ENCODE measurements at places on chromosomes 1 and 21.

DNA sequence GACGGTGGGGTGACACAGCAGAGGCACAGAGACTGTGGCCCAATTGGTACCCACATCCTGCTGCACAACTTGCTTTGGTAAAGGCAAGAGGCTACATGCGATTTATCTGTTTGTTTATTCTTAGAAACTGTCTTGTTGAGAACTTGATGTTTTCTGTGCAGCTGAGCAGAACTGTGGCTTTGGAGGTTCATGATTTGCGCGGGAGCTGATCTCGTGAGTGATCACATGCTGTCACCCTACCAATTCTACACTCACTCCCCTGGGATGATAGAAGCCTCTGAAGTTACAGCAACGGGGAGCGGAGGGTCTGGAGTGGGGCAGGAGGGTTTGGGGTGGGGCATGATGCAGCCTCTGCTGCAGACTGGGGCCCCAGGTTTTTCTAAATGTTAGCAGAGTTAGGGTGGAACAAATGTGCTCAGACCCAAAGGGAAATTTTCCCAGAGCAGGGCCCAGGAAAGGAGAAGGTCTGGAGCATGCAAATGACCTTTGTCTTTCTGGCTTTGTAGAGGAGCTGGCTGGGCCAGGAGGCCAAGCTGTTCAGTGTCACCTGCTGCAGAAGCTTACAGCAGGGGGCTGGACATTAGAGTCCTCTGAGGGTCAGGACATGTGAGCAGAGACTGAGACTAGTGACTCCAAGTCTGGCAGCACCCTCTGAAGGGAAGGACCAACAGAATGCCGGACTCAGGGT lies 83.6 kb downstream of the GRIK3 start:
- no peak for DNase-seq

DNA sequence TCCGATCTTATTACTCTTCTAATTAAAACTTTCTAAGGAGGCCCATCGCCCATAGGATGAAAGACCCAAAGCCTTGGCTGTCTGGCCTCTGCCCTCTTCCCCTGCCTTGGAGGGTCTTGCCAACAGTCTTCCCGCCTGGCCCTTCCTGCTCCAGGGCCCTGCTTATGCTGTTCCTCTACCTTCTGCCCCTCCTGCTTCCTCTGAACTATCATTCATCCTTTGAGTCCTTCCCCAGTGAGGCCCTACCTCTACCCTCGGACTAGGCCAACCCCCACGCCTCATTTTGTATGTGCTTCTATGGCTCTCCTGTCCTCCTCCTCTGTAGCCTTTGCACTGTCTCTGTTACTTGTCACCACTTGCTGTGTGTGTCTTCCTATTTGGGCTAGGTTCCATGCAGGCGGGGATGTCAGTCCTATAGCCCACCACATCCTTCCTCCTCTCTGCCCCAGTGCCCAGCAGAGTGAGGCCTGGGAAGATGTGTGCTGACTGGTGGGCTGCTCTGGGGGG lies 5.4 kb downstream of the RUSC1 start:
- DNase-seq, result no peak

GRCh38 chr1:66330722-66331141 lies 203.2 kb upstream of the SGIP1 start:
- DNase-seq, result peak; percentile 77

DNA sequence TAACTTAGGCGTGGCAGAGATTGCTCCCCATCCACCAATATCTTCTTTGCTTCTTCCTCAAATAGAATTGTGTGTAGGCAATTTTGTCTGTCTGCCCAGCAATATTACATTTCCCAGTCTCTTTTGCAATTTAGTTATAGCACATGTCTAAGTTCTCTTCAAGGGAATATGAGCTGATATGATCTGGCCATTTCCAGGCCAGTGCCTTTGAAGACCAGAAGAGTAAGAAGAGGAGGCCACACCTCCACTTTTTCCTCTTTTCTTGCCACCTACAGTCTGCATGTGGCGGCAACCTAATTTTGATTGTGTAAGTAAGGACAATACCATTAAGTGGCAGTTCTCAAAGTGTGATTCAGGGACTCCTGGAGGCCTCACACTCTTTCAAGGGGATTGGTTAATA lies 6.3 kb upstream of the RSBN1 start:
- no peak for DNase-seq

- DNase-seq, result no peak
These were observed 21.3 kb downstream of the FAM20B start for GRCh38 chr1:179046808-179047635.

- no peak for DNase-seq
These were observed 23.4 kb downstream of the ZNF281 start for GRCh38 chr1:200386416-200386815.

- DNase-seq, result no peak
These were observed 2.1 kb upstream of the FTCD start for GRCh38 chr21:46157396-46157986.

- DNase-seq, result no peak
These were observed 13.3 kb downstream of the TRIM46 start for GRCh38 chr1:155186794-155187455.

- peak; percentile 85 for DNase-seq
These were observed 35.0 kb upstream of the JAK1 start for GRCh38 chr1:65001231-65001792.

DNA sequence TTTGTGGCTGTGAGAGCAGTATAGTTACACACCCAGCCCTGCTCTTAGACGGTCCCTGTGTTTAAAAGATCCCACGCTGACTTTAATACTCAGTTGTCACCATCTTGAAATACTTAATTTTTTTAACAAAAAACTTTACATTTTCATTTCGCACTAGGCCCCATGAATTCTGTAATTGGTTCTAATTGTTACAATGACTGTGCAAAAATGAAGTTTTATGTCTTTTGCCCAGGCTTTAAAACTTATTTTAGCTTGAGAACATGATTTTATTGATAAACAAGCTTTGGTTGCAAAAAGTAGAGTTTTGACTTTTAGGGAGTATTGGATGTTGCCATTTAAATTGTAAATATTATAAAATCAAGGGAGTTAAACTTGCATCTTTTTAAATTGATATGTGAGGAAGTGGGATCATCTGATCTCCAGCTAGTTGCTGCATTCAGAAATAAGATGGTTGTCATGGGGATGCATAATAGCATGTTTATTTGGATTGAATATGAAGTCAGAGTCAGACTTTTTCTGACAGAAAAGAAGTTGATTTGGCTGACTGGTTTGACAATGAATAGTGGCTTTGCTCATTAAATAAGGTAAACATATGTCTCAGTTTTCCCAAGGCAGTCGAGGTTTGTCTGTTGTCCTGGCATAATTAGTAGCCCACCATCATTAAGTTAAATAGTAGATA lies 23.0 kb upstream of the CRP start:
- DNase-seq, result no peak

- no peak for DNase-seq
These were observed 39.5 kb upstream of the TMPRSS15 start for GRCh38 chr21:18443085-18443484.

- DNase-seq, result no peak
These were observed 1099.9 kb downstream of the PLA2G4A start for GRCh38 chr1:187928696-187929095.

GRCh38 chr1:212974711-212975110 lies 24.4 kb downstream of the VASH2 start:
- no peak for DNase-seq

- DNase-seq, result no peak
These were observed 46.4 kb upstream of the SYNC start for GRCh38 chr1:32748926-32749325.

DNA sequence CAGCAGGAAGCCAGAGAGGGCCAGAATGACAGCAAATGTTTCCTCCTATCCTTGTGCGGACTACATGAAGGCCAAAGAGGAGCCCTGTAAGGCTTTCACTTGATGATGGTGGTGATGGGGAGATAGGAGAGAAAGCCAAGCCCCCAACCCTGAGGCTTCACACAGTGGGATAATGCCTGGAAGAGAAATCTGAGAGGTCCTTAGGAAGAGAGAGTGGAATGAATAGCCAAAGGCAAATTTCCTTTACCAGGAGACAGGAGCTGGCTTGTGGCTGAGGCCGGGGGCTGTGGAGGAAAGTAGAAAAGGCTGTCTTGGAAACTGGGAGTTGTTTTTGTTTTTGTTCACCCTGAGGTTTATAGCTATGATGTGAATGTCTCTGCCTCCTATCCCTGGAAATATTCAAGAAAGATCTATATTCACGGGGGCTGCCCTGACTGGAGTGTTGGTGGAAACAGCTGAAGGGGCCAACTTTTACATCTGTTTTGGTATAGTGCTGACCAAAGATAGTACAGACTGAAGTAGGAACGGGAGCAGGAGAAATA lies 13.0 kb upstream of the RNF19B start:
- DNase-seq, result no peak

GRCh38 chr21:43270800-43271301 lies 102.0 kb downstream of the CRYAA start:
- no peak for DNase-seq

- DNase-seq, result no peak
These were observed 2.1 kb upstream of the H3-3A start for GRCh38 chr1:226060427-226060826.

- DNase-seq, result no peak
These were observed 2.6 kb downstream of the PUM1 start for GRCh38 chr1:31062867-31063380.

DNA sequence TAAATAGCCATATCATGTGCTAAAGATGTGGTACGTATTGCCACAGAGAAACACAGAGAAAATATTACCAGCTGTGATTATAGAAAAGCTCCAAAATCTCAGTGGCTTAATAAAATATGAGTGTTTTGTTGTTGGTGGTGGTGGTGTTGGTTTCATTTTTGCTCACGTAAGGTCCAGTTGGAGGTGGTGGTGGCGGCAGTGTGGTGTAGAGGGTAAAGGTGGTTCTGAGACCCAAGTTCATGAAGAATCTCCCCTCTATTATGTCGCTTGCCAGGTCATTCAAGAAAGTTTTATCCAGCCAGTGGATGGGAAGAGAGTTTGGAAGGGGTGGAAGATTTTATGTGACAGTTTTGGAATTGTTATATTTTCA lies 217.6 kb upstream of the SAMSN1 start:
- DNase-seq, result no peak

DNA sequence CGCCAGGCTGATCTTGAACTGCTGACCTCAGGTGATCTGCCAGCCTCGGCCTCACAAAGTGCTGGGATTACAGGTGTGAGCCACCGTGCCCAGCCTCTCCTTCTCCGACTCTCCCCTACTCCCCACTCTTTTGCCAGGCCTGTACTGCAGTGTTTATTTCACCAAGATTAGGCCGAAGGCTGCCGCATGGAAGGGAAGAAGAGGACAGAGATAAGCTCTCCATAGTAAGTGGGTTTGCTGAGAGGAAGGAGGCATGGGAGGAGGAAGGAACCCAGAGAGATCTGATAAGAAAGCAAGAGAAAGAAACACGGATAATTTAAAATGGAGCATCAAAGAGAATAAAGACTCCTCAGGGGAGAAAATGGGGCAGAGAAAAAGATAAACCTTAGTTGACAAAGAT lies 8.7 kb downstream of the PTCH2 start:
- no peak for DNase-seq

- no peak for DNase-seq
These were observed 53.6 kb downstream of the SLC66A1 start for GRCh38 chr1:19365721-19366120.

- no peak for DNase-seq
These were observed 606.9 kb downstream of the NUF2 start for GRCh38 chr1:163928651-163929050.

DNA sequence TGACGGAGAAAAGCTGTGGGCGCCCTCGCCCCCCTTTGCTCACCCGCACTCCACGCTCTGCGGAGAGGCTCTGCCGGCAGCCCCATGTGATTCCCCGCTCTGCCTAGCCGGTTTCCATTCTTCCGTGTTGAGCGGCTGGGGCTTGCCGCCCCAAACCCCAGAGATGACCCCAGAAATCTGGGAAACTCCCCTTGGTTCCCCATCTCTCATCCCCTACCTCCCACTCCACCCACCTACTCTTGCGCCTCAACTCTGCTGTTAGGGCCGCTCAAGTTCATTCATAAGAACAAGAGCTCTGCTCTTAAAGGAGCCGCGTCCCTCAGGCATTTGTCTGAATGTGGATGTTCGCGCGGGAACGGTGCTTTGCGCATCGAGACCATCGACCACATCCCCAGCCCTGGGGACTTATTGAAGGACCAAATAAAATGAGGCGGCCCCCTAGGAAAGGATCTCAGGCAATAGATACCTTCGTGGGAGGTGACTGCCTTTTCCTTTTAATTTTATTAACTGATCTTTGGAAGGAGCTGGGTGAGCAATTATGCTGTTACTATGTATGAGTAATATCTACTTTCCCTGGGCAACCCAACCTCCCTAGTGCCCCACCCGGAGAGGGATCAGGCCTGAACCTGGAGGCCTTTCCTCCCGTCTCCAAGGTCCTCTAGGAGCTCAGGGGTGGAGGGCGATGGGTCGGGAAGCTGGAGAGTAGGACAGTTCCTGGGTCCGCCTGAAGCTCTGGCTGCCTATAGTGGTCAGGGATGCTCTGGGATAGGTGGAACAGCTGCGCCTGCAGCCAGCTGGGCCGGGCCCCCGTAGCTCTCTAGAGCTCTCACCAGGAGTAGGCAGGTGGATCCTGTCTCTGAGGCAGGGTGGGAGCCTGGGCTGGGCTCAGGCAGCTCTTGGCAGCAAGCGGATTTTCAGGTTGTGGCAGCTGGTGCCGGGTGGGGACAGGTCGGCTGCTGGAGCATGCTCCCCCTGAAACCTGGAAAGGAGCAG lies 898 bp downstream of the MFSD2A start:
- peak; percentile 42 for DNase-seq

- no peak for DNase-seq
These were observed 115.6 kb downstream of the GREM2 start for GRCh38 chr1:240496356-240496755.

DNA sequence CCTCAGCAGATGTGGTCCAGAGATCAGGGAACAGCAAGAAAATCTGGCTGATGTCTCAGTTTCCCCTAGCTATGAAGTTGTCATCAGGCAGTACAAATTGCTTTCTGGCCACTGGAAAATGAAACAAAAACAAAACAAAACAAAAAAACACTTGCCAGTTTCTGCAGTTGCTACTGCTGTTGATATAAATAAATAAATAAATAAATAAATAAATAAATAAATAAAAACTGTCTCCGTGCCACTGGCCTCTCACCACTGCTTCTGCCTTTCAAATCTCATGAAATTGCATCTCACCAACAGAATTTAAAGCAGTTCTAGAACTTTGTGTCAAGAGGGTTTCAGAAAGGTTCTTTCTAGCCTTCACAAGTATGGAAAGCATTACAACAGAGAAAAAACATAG lies 62.9 kb downstream of the C1orf87 start:
- no peak for DNase-seq

GRCh38 chr1:196181594-196181878 lies 426.7 kb downstream of the KCNT2 start:
- DNase-seq, result no peak
